ENCODE measurements at places on chromosomes 12 and 14.

DNA sequence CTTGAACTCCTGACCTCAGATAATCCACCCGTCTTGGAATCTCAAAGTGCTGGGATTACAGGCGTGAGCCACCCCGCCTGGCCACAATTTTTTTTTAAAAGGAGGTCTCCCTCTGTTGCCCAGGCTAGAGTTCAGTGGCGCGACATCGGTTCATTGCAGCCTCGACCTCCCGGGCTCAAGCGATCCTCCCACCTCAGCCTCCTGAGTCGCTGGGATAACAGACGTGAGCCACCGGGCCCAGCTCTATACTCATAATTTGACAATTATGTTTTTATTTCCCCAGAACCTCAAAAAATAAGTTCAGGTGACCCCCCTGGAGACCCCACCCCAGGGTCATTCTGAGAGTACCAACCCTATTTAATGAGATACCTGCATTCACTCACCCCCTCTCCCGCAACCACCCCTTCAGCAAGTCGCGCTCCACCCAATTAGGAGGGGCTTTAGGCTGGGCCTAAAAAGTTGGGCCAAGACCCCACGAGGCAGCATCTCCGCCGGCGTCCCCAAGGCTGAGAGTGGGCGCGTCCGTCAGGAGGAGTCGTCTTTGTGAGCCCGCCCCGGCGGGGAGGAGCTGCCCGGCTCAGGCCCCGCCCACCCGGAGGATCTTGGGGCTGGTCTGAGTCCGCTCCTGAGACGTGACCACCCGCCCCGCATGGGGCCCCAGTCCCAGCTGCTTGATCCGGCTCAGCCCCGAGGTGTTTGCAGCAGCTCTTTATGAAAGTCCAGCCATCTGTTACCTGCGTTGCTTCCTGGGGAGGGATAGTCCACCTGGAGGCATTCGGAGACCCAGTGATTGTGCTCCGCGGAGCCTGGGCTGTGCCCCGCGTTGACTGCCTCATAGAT lies at the start of gene ANKRD33:
TSS of gene ANKRD33 (plus strand) at position 628 of the 840 bp plus-strand sequence. CDS start at position 712, 84 bp downstream.
- DNase-seq: no peak

GRCh38 chr12:121470751-121471150 lies 70.8 kb downstream of the RNF34 start:
- no peak for DNase-seq

- no peak for DNase-seq
Measured at GRCh38 chr12:60059180-60059579, 463.4 kb downstream of the SLC16A7 start.

GRCh38 chr14:57578801-57579200 lies 85.1 kb upstream of the CCDC198 start:
- no peak for DNase-seq

DNA sequence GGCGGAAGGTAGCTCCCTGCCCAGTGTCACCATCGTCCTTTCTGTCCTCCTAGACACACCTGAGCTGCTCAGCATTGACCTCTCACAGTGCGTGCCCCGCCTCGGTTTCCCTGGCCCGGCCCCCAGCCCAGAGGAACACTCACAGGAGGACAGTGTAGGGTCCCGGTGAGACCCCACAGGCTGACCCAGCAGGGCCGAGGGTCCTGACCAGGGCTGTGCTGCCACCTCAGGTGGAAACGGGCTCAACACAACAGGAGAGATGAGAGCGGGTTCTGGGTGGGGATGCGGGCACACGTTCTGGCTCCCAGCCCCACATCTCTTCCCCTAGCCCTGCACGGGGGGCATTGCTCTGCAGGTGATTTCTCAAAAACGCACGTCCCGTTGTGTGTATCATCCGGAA lies 98.1 kb downstream of the PIWIL1 start:
- no peak for DNase-seq

GRCh38 chr12:92612611-92613010 lies 90.2 kb upstream of the PLEKHG7 start:
- no peak for DNase-seq

DNA sequence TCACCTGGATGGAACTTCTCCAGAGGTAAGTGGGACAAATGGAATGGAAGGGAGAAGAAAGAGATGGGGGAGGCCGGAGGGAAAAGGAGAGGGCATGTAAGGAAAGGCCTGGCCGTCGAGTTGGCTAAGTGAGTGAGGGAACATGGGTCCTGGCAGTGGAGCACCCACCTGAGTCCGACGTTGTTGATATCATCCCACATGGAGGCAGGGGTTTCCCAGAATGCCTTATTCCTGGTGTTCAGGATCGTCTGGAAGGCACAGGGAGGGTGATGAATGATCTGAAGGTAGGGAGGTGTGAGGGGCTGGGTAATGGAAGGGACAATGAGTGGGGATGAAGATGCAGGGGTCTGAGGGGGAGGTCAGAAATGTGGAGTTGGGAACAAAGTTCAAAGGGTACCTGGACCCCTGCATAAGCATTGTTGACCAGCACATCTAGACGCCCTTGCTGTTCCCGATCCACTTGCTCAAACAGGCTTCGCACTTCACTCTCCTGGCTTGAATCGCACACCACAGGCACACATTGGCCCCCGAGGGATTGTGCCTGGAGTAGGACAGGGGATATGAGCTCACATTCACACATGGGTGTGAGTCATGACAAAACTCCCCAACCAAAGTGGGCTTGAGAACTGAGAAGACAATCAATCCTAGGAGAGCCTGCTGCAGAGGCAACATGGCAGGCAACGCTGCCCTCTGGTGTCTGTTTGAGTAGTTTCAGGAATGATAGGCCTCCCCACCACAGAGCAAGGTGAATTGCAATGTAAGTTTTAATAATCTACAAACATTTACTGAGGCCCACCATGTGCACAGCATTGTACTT lies 3.0 kb downstream of the DHRS1 start:
- peak; percentile 84 for DNase-seq

- no peak for DNase-seq
Measured at GRCh38 chr12:80490329-80490728, 46.3 kb downstream of the PTPRQ start.

GRCh38 chr14:37197421-37198272 lies at the start of gene MIPOL1:
Gene MIPOL1, plus strand, starts transcription at chr14:37197937. Its CDS starts 49,952 bp downstream, at chr14:37247889.
- DNase-seq: peak; percentile 77

DNA sequence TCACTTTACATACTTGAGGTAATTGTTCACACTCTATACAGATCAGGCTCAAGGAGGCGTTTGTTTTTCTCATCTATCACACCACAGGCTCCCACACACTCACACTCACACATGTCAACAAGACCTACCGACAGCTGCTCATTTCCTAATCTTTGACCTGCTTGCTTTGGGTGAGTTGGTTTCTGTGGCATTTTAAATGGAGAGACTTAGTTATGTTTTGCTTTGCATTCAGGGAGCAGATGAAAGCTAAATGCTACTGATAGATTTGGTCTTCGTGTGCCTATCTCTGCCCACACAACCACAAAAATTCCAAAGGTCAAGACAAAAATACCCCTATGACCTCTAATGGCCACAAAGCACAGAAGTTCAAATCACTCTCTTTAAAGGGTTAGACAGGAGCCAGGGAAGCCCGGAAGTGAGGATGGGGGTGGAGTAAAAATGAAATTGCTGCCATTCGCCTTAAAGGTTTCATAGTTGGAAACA lies 203.5 kb upstream of the G2E3 start:
- DNase-seq: no peak

DNA sequence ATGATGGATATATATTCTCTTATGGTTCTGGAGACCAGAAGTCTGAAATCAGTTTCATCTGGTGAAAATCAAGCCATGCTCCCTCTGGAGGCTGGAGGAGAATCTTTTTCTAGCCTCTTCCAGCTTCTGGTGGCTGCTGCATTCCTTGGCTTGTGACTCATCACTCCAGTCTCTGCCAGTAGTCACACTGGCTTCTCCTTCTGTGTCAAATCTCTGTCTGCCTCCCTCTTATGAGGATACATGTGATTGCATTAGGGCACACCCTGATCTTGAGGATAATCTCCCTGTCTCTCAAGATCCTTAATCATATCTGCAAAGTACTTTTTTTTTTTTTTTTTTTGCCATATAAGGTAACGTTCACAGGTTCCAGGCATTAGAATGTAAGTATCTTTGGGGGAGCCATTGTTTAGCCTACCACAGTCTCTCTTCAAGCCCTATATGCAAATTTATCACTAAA lies 17.7 kb downstream of the DNAL1 start:
- DNase-seq: peak; percentile 92

- no peak for DNase-seq
Measured at GRCh38 chr12:95429172-95429510, 44.8 kb upstream of the METAP2 start.

GRCh38 chr14:76015191-76015590 lies 29.6 kb downstream of the IFT43 start:
- no peak for DNase-seq

DNA sequence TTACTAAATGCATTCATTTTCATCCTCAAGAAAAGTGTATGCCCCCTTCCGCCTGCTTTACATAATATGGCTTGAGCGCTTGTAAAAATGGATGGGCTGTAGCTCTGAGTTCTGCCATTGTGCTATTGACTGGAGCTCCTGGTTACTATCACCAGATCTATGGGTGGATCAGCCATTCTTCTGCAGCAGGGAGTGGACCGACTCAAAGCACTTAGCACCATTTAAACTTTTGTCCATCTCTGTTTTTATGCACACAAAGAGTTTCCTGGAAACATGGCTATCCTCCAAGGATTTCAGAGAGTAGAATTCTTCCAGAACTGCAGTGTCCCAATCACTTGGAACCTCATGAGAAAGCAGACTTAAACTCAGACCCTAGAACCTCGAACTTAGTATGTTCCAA lies 4.5 kb upstream of the NUMB start:
- no peak for DNase-seq

DNA sequence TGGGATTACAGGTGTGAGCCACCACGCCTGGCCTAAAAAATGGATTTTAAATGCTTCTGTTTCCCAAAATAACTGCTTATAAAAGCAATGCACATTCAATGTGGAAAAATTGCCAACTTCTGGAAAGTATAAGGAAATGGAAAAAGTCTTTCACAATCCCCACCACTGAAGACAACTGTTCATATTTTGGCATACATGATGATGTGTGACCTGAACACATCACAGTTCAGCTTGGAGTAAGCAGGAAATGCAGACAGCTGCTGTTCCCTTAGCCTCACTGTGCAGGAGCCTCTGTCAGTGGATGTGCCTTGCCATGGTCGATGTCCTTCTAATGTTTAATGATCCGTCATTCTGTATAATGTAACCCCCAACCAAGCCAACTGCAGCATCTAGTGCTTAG lies 5.2 kb downstream of the MTERF2 start:
- no peak for DNase-seq

DNA sequence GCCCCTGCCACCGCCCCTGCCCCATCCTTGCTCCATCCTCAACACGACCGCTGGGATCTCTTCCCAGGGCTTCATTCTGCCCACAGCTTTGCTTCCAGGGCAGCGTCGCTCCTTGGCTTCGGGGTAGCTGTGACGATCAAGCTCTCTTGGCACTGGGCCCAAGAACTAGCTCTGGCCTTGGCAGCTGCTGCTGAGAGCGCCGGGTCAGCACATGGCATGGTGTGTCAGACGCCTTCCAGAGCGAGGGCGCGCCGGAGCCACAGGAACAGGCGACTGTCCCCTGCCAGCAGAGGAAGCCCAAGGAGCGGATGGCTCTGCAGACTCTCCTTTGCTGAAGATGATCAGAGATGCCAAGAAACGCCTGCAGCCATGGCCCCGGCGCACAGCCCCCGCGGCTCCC lies 15.9 kb downstream of the RAB35 start:
- DNase-seq: no peak

DNA sequence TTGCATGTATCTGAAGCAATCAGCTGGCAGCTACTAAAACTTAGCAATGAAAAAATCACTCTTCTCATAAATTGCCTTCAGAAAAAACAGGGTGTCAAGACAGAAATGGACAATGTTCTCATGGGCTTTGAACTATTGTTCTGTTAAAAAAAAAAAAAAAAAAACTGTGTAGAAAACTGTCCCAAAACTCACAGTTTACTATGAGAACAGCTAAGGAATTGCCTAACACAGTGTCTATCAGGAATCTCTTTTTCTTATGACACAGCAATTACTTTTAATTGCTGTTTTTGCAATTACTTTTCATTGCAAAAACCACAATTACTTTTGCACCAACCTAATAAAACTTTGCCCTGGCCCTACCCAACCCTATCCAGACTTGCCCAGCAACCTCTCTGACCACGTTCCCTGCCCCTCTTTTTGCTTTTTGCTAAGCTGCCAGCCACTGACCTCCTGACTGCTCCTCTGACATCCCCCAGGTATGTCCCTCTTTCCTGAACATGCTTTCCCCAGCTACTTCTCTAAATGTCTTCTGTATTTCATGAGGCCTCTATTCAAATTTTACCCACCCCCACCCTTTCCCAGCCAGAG lies 68.0 kb upstream of the SLCO1C1 start:
- DNase-seq: no peak

DNA sequence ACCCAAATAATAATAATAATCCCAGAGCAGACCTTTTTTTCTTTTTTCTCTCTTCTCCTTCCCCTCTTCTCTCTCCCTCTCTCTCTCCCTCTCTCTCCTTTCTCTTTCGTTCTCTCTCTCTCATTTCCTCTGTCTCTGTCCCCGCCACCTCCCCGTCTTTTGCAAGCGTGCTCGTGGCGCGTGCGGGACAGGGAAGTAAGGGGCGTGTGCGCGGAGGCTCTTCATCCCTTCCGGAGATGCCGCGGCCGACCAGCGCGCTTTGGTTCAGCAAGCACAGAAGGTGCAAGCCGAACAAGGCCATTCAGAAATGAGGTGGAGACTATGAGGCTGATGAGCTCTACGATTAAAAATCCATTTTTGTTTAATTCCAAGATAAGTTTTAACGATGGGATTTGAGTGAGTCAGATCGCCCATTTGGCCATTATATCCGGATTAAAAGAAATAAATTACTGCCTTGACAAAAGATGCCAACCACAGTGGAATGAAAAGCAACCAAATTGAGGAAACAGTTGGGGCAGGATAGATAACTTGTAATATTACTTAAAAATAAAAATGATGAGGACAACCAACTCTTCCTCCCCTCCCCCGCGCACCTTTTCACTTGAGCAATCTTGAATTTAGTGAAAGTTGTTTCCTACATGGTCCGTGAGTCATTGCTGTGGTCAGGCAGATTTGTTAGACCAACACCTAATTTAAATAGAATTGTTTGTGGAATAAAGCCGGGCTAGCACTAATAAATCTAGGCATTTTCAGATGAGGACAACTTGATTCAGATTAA lies 1.2 kb upstream of the AMIGO2 start:
- DNase-seq: peak; percentile 65

GRCh38 chr12:94207849-94208621 lies 59.7 kb downstream of the PLXNC1 start:
- peak; percentile 14 for DNase-seq

- no peak for DNase-seq
Measured at GRCh38 chr14:75497701-75498100, 24.6 kb upstream of the BATF start.

DNA sequence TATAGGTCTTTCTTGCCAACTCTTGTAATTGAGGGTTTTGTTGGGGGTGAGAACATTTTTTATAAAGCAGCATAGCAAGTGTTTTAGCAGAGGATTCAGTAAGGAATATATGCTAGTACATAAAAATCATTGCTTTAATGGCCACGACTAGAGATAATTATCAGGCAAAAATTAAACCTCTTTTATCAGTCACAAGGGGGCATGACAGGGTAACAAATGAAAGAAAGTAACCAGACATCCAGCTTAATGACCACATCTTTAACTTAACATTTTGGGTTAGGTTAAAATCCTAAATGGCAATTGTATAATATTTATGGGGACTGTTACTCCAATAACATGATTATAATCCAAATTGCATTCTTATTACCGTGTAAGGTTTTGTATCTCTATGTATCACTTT lies 119.6 kb downstream of the LRRIQ1 start:
- peak; percentile 45 for DNase-seq
